Naive thymus-derived CD8-positive, alpha-beta T cell (primary cell): ENCODE measurements at places on chromosomes 12 and 14. TPM values are rescaled to one million over a fixed set of nuclear protein-coding genes. Genes with fewer than 3 reads are reported as not detected.

RNASE4 gene
- total RNA-seq = 0.63 TPM

DNA sequence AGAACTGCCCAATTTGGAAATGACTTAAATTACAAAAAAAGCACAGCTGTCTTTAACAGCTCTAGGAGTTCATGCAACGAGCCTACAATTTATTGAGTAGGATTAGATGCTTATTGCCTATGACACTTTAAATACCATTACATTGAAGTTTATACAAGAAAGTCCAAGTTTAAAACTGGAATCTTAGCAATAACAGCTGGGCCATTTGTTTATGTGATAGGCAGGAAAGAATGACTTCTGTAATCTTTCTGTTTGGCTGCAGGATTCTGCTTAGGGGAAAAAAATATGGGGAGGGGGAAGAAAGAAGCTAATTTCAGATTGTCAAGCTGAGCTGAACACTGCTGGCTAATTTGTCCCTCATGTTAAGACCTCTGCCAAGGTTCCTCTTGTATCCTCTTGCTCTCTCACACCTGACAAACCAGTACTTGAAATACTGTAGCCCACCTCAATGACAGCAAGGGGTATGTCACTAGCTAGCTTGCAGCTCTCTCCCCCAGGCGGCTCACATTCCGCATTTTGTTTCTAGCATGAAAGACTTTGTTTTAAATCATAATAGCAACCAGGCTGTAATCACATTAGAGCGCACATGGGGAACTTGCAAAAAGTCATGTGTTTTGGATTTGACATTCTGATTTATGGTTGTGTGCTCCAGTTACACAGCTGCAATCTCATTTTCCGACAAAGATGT lies 384.8 kb downstream of the BMP4 start:
- DNase-seq = no peak

TCHP gene
- total RNA-seq = 36.8 TPM

- peak; percentile 84 for DNase-seq
These were observed at the start of gene PARP2 for GRCh38 chr14:20343092-20343861. TSS of gene PARP2 (plus strand) at chr14:20343635. CDS start at chr14:20343642, 7 bp downstream.

UNC79 gene
- total RNA-seq = not detected

DNA sequence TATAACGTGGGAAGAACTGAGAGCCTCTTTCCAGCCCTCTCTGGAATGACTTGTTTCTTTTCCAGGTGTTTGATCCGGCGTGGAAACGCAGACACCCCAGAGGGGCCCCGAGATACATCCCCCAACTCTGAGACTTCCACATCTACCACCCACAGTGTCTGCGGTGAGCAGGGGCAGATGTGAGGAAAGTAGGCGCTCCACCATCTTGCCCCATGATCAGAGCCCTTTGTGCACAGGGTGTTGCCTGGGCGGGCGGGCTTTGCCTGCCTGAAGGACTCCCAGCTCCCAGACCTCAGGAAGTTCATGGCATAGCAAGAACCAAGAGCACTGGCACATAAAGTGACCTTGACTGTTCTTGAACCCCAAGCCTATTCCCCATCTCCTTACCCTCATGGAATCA lies 2.8 kb downstream of the CARMIL3 start:
- no peak for DNase-seq

- DNase-seq = no peak
These were observed 18.4 kb downstream of the RACGAP1 start for GRCh38 chr12:50006754-50007442.

- no peak for DNase-seq
These were observed 329.0 kb downstream of the TMEM121 start for GRCh38 chr14:105855246-105855892.

- peak; percentile 11 for DNase-seq
These were observed 2.7 kb downstream of the PTHLH start for GRCh38 chr12:27969624-27970400.

- no peak for DNase-seq
These were observed 44.4 kb downstream of the PRMT8 start for GRCh38 chr12:3535431-3535841.
